Germinal center (tissue), 1 donor: ENCODE measurements at places on chromosomes 13 and 19.

DNA sequence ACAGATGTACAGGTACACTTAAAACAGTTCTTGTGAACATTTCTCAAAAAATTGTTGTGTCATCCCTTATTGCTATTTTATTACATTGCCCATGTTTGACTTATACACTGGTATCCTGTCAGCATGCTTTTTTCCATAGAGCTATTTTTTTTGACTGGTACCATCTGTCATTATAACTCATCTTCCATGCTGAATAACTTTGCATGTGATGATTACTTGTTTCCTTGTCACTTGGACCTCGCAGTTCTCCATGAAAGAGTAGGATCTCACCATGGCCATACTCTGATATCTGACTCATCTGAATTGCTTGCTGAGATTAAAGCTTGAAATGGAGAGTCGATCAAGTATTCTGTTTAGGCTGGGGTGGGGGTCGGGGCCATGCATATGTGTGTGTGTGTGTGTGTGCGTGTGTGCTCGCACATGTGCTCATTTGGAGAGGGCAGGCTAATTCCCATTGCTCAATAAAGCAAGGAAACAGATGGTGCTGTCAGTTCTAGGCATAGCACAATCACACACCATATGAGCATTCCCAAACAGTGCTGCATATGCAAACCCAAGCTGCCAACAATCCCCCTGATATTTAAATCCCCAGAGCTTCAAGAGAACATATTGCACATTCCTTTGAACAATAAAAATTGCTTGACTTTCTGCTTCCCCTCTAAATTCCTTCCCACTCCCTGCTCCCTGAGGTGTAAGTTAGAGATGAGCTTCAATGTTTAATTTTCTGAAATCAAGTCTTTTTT, 62.9 kb downstream of the NHLRC3 start:
- no peak for DNase-seq

DNA sequence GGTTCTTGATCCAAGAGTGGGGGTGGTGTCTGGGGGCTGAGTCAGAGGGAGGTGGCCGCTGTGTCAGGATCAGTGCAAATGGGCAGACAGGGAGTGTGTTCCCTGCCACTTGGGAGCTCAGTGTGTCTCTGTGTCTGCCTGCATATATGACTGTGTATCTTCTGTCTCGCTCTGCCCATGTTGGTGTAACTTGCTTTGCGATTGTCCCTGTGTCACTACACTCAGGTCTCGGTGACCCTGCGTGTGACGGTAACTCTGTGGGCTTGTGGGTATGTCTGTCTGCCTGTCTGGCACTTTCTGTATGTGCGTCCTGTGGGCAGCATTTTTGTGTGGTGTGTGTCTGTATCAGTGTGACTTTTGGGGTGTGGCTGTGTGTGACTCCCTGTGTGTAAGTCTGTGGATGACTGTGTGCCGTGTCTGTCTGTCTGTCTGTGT, 8.2 kb upstream of the ERFL start:
- no peak for DNase-seq

GRCh38 chr13:48210178-48210577, 22.8 kb upstream of the ITM2B start:
- no peak for DNase-seq

- no peak for DNase-seq
Observed at GRCh38 chr13:106599875-106600797, 32.2 kb upstream of the ARGLU1 start.

GRCh38 chr19:3323026-3323425, 43.4 kb upstream of the NFIC start:
- no peak for DNase-seq

DNA sequence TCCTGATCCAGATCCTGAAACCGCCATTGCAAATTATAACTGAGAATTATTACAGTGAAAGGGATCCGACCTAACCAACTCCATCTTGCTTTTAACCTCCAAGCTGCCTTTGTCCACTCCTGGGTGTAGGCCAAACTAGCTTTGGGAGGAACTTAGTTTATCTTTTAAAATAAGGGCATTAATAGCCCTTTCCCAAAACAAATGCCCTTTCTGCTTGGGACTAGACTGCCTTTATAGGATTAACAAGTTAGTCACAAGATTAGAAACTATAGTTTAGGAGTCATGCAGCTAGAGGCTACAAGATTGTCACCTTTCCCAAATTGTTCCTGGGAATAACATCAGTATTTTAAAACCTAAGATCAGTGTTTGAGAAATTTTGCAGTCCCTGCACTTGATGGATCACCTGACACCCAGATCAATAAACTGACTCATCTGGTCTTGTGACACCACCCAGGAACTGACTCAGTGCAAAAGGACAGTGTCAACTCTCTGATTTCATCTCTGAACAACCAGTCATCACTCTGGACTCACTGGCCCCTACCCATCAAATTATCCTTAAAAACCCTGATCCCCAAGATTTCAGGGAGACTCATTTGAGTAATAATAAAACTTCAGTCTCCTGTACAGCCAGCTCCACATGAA, 4.1 kb upstream of the ZNF841 start:
- no peak for DNase-seq
